ENCODE measurements at places on chromosomes 13 and 19.

DNA sequence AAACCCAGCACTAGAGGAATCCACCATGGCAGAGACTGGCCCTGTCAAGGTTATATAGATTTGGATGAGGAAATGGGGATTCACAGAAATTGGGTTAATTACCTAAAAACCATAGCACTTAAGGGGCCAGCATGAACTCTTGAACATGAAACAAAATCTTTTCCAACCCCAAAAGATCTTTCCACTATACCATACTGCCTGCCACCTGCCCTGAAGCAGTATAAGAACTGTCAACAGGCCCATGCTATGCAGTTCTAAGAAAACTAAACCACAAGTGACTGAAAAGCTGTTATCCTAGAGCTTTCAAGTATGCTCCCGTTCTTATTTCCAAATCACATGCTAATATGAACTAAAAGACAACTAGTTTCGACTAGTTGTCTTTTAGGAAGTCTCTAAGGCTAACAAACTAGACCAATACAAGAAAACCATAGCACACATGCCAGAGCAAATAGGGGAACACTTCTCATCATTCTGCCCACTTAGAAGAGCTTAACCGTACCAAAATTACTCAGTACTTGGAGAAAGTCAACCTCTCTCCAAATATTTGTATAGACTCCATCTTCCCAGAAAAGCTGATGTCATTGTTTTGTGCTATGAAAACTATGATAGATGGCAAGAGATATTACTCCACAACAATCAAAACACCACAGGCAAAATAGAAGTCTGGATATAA, 27.5 kb downstream of the HSPH1 start:
- no peak for DNase-seq

- DNase-seq = no peak
Measured at GRCh38 chr19:19710506-19710905, 22.4 kb downstream of the ZNF14 start.

DNA sequence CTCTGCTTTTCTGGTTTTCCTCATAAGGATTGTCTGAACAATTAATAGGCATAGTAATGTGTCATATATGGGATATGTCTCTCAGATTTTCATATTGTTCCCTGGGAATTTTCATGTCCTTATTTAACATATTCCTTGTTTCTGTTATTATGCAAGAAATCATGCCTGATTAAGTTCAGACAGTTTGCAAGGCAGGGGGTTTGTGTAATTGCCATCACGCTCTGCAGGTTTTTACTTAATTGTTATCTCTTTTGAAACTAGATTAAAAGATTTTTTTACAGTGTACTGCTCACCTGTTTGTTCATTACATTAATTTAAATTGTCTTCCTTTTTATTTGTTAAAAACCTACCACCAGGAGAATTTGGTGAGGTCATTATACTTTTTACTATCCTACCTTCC, 1253.2 kb upstream of the PRR20A start:
- no peak for DNase-seq

GRCh38 chr19:4174213-4174894, 8.0 kb downstream of the SIRT6 start:
- DNase-seq = no peak

DNA sequence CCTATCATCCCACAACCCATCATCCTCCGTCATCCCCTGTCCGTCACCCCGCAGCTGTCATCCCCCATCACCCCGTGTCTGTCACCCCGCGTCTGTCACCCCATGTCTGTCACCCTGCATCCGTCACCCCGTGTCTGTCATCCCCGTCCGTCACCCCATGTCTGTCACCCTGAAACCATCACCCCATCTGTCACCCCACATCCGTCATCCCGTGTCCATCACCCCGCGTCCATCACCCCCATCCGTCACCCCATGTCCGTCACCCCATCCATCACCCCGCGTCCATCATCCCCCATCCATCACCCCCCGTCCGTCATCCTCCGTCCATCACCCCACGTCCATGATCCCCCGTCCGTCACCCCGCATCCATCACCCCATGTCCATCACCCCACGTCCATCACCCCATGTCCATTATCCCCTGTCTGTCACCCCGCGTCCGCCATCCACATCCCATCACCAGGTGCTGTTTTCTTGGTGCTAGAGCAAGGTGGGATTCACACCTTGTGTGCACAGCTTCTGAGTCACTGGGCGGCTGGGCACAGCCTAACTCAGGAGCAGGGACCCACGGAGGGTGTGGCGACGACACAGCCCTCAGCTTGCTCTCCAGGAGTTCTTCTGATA, 24.2 kb downstream of the RASA3 start:
- no peak for DNase-seq

- no peak for DNase-seq
Measured at GRCh38 chr13:21020581-21020980, 40.8 kb downstream of the LATS2 start.

GRCh38 chr13:86653009-86653408, 853.8 kb upstream of the SLITRK6 start:
- no peak for DNase-seq

- DNase-seq = no peak
Measured at GRCh38 chr13:109383683-109384082, 402.7 kb downstream of the IRS2 start.

- DNase-seq = no peak
Measured at GRCh38 chr19:56595548-56595899, 422 bp downstream of the ZNF71 start.

DNA sequence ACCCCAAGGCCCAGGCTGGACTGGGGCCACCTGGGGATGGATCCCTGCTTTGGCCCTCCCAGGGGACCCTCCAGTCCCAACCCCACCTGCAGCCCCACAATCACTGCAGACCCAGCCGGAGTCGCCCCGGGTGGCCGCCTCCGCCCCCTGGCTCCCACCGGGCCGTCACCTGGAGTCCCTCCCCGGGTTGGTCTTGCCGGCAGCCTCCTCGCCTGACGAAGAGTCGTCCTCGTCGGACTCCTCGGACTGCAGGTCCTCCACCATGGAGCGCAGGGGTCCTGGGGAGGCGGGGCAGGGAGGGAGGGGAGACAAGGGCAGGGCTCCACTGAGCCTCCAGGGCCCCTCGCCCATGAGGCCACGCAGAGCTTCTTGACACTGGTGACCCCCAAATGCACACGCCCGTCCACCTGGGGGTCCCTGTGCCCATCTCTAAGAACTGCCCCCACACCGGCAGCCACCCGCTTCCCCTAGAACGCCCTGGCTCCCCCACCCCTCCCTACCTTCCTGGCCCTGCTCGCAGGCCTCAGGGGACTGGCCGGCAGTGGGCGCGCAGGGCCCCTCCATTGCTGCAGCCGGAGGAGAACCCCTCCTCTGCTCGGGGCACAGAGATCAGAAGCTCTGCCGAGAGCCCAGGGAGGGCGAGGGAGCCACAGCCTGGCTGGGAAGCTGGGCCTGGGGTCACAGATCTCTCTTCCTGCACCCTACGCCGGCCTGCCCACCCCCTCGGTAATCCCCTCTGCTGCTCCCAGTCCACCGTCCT, 63.4 kb downstream of the MLLT1 start:
- no peak for DNase-seq

DNA sequence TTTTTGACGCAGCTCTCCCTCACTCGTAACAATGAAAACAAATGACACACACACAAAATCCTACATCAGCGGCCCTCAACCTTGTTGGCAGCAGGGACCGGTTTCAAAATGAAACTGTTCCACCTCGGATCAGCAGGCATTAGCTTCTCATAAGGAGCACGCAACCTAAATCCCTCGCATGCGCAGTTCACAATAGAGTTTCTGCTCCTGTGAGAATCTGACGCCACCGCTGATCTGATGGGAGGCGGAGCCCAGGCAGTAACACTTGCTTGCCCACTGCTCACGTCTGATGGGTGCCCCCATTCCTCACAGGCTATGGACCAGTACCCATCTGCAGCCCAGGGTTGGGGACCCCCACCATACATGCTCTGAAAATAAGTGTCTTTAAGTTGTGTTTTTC, 43.4 kb downstream of the DHRS12 start:
- no peak for DNase-seq

GRCh38 chr13:25873242-25873612, 178.6 kb downstream of the SHISA2 start:
- DNase-seq = no peak

DNA sequence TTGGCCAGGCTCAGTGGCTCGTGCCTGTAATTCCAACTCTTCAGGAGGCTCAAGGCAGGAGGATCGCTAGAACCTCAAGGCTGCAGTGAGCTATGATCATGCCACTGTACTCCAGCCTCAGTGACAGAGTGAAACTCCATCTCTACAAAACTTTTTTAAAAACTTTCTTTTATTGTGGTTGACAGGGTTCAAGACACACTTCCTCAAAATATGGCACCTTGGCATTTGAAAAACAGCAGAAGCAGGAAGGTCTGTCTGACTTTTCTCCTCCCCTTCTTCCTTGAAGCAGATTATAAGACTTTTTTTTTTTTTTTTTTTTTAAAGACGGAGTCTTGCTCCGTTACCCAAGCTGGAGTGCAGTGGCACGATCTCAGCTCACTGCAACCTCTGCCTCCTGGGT, 100.3 kb downstream of the TM9SF2 start:
- no peak for DNase-seq

DNA sequence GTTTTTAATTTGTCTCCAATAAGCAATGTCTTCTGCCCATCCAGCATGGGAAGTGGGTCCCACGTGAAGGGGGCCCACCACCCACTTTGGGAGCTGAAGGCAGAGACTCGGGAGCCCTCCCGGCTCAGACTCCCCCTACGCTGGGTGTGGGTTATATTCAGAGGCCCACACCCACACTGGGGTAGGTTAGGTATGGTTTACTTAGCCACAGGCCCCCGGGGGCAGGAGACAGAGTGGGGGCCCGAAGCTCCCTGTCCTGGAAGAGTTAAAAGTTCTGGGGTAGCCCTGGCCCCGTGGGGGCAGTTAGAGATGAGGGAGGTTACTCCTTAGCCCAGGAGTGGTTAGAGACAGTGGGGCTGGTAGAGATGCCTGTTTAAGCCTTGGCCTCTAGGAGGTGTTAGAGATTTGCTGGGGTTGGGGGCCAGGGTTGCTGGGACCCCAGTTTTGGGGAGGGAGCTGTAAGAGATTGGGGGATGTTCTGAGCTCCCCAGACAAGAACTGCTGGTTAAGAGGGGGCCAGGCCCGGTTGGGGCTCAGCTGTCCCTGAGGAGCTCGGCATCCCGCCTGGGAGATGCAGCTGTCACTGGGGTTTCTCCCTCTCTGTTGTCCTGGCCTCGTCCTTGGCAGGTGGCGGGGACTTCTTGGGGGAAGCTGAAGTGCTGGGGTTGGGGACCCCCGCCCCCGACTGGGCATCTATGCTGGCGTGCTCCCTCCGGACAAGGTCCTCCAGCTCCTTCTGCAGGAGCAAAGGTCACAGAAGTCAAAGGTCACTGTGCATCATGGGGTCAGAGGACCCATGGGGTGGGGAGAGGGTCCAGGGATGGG, 712 bp upstream of the RINL start:
- no peak for DNase-seq

DNA sequence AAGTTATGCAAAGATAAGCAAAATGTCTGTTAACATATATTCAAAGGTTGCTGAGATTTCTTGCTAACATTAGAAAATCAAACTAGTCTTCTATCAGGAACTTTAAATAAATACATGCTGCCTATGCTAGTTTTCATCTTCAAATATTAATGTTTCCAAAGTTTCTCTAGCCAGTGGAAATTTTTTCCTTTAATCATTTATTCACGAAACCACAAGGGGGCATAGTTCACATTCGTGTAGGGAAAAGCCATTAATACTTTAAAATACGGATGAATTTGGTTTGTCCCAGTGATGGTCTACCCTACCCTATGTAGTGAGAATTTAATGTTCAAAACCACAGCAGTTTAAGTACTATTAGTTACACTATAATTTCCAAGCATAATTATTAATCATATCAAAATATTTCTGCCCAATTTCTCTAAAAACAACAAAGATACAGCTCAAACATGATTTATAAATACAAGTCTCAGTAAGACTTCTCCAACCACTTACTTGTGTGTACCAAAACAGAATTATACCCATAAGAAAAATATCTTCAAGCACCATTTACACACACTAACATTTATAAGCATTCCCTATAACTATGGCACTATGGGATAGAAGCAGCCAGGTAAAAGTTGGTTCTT, 16.2 kb downstream of the NUFIP1 start:
- DNase-seq = peak; percentile 19

- no peak for DNase-seq
Measured at GRCh38 chr19:32720216-32720935, 809 bp downstream of the TDRD12 start.

- DNase-seq = no peak
Measured at GRCh38 chr13:95181586-95181985, 119.7 kb downstream of the ABCC4 start.

DNA sequence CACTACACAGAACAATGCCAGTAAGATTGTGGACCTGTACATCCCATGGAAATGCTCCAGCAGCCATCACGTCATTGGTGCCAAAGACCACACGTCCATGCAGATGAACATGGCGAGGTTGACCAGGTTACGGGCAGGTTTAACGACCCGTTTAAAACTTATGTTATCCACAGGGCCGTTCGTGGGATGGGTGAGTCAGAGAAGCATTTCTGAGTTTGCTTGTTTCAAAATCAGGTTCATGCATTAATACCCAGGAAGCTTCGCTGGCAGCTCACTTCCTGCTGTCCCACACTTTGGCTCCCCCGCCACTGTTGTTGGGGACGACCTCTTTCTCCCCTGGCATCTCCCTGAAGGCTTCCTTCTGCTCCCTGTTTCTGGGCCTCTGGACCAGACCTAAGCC, 194.1 kb downstream of the USP12 start:
- DNase-seq = no peak

DNA sequence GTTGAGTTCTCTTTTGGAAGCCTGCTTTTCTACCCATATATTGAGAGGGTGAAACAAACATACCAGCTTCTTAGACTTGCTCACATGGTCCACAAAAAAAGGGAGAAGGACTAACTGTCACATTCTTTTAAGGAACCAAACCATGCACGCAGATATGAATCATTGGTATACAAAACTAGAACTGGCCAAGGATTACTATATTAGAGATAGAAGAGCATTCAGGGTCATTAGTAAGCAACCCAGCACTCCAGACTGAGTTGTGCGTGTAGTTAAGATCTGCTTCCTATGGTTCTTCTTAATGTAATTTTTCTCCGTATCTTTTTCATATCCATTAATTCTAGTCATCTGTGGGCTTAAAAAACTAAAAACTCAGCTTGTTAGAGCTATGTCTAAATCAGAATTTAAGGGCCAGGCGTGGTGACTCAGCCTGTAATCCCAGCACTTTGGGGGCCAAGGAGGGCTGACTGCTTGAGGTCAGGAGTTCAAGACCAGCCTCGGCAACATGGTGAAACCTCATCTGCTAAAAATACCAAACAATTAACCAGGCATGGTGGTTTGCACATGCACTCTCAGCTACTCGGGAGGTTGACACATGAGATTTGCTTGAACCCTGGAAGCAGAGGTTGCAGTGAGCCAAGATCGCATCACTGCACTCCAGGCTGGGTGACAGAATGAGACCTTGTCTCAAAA, 19.6 kb downstream of the ALG5 start:
- no peak for DNase-seq

All from NCI-H1694 (cell line).